ENCODE measurements at places on chromosomes 16 and 17.

DNA sequence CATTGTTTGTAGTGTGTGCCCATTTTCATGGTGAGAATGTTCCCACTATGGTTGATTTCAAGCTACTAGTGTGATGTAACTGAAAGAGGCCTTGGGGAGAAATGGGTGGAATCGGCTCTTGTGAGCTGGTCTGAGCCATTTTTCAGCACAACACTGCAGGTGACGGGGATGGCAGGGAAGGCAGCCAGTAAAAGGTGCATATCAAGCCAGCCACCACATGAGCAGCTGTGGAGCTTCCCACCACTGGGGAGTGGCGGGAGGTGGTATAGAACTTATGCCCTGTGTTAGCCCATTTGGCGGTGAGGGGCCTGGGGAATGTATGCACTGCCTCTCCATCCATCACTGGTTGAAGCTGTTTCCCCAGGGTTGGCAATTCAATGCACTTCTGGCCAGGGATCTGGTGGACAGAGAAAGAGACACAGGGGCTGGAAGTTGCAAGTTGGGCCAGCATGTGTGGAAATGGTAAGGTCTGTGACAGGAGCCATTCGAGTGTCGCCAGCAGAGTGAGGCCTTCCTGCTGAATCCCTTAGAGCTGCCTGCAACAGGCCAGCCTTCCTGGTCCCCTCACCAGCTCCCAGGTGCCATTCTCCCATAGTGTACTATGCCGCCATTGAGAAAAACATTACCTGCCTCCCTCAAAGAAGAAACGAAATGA lies 31.7 kb upstream of the BRD7 start:
- no peak for DNase-seq

GRCh38 chr16:72856797-72857196 lies 191.1 kb downstream of the ZFHX3 start:
- no peak for DNase-seq

- DNase-seq, result no peak
These were observed 732.5 kb upstream of the RBFOX1 start for GRCh38 chr16:6600167-6600566.

GRCh38 chr17:10716218-10716617 lies 13.6 kb downstream of the TMEM220 start:
- DNase-seq, result no peak

- DNase-seq, result no peak
These were observed 13.0 kb downstream of the MGRN1 start for GRCh38 chr16:4637501-4638166.

DNA sequence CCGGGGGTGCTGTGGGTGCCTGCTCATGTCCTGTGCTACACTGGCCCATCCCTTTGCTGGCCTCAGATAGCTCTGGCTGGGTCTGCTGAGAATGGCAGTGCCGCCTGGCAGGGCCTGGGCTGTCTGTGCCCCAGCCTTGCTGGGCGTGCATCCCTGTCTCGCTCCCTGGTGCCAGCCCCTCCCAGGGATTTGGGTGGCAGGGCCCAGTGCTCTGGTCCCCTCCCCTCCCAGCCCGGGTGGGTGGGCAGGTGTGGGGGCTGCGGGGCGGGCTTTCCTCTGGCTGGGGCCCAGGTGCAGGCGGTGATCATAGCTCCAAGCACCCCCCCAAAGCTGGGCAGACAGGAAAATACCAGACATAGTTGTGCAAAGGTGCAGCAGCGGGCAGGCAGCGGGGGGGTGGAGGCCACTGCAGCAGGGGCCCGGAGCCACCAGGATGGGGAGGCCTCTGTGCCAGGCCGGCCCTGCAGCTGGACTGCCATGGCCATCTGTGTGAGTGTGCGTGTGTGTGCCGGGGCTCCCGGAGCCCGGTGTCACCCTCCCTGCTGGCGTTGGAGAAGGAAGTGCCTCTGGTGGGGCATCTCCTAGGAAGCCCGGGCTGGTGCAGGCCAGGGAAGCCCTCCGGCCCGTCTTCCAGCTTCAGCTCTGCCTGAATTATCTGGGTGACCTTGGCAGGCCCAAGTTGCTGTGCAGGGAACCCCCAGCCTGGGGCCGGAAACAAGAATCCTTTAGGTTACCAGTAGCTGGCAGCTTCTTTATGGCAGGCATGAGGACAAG lies 7.4 kb downstream of the GLIS2 start:
- DNase-seq, result peak; percentile 37

- no peak for DNase-seq
These were observed 1.2 kb upstream of the UBB start for GRCh38 chr17:16379654-16380053.

DNA sequence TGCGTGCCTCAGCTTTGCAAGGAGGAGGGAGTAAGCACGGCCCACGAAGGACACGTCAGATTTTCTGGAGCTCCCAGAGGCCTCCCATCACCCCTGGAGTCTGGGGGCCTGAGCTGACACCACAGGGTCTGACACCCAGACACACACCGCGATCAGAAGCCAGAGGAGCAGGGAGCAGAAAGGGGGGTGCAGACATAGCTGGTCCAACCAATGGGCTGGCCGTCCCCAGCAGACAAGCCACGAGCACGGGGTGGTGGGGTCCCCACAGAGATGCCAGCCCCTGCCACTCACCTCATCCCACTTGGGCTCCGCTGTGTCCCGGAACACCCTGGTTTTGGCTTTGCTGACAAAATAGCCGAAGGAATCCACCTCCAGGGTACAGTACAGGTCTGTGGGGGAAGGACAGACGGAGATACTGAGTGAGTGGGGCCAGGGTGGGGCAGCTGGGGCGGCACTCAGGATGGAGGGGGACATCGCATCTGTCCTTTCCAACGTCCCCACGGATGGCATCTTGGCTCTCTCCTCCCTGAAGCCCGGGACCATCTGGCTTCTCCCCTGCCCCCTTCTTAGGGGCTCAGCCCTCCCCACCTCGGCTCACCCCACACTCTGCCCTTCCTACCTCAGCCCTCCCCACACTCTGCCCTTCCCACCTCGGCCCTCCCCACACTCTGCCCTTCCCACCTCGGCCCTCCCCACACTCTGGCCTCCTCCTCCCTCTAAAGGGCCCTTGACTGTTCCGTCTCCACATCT lies 53.5 kb downstream of the TIMM22 start:
- DNase-seq, result no peak

DNA sequence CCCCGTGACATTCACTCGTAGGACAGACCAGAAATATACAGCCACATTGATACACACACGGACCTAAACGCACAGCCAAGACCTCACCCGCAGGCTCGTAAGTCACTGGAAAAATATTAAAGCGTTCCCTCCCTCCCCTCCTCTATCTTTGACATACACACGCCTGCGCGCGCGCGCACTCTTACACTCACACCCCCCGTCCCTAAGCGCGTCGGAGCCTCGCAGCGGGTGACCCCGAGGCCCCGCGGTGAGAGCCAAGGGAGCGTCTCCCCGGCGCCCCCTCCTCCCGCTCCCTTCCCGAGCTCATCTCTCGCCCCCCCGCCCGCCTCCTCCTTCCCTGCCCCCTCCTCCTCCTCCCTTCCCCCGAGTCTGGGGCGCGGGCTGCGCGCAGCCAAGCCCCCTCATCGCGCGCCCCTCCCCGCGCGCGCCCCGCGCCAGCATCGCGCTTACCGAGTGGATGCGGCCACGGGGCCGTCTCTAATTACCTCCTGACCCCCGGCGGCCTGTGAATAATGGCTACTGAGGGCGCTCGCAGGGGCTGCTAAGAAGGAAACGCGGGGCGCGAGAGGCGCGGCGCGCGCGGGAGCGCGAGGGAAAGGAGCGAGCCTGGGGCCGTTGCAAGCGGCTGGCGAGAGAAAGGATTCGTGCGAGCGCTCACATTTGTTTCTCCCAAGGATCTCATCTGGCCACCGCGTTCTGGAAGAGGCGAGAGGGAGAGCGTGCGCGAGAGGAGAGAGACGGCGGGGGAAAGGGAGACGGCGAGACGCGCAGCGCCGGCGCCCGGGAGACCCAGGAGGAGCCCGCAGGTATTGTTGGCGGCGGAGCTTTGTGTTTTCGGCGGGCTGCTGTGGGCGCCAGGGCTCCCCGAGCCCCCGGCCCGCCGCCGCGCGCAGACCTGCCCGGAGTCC lies 42.4 kb downstream of the RAI1 start:
- peak; percentile 64 for DNase-seq

DNA sequence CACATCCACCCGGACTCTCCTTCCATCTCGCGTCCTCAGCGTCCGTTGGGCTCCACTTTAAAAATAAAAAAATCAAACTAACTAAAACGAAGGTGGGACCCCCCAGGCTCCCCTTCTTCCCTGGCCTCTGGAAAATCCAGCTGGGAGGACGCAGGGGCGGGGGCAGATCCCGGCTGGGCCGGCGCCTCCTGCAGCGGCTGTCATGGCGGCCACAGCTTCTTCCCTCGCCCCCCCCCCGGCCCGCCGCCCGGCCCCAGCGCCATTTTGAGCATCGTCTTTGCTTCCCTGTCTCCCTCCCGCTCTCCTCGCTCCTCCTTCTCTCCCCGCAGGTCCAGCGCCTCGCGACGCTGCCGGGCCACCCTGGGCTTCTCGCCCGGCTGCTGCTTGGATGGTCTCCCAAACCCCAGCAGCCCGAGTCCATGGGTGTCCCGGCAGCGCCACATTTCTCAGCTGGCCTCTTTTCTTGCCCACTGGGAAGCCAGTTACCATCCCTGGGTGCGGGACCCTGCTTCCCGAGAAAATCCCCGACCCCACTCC lies 3.3 kb downstream of the HOXB2 start:
- no peak for DNase-seq

- peak; percentile 82 for DNase-seq
These were observed 2.1 kb downstream of the HES7 start for GRCh38 chr17:8121681-8122421.

- no peak for DNase-seq
These were observed 19.8 kb downstream of the CYB561 start for GRCh38 chr17:63426041-63426916.

DNA sequence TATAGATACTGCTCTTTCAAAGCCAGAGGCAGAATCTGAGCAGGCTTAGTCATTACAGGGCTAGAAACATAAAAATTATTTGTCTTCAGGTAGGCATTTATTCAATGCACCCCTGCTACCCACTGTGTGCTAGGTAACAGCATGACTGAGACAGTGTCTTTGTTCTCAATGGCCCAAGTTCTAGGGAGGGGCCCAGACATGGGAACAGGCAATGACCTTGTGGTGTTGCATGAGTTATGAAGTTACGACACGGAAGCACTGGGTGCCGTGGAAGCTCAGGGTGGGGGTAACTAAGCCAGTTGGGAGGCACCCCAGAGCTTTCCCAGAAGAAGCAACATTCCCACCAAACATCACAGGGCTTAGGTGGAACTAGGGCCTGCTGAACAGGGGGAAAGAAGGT lies 87.0 kb downstream of the CPPED1 start:
- no peak for DNase-seq

DNA sequence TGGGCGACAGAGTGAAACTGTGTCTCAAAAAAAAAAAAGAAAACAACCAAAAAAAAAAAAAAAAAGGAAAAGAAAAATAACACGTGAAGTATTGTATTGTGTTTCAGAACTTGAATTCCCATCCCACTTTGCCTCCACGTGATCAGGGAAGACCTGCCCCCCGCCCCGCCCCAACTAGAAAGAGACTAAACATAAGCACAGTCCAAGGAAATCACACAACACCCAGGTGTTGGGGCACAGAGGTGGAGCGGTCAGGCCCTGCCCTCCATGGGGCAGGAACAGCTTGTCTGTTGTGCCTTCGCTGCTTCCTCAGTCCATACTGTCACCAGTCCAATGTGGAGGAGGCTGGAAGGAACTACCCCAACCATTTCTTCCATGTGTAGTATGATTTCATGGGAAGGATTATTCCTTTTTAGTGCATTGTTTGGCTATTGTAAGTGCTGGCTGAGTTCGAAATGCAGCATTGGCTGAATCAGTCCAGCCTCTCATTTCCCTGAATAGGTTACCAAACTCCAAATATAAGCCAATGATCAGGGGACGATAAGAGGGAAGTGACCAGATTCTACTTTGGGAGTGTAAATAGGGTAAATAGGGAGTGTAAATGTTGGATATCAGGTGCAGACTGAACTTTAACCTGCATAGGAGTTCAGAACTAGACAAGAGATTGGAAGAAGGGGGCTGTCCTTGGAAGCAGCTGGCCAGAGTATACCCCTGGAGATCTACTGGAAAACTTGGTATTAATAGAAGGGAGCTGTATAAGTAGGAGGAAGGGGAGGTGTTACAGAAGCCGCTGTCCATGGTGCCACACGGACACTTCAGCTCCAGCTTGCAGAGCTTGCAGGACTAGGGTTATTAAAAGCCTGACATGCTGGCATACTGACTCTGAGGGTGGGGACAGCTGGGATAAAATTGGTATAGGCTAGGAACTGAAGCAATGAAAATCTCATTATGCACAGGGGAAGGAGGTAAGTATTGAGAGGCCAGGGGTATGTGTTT lies 50.7 kb downstream of the TANGO6 start:
- DNase-seq, result no peak

DNA sequence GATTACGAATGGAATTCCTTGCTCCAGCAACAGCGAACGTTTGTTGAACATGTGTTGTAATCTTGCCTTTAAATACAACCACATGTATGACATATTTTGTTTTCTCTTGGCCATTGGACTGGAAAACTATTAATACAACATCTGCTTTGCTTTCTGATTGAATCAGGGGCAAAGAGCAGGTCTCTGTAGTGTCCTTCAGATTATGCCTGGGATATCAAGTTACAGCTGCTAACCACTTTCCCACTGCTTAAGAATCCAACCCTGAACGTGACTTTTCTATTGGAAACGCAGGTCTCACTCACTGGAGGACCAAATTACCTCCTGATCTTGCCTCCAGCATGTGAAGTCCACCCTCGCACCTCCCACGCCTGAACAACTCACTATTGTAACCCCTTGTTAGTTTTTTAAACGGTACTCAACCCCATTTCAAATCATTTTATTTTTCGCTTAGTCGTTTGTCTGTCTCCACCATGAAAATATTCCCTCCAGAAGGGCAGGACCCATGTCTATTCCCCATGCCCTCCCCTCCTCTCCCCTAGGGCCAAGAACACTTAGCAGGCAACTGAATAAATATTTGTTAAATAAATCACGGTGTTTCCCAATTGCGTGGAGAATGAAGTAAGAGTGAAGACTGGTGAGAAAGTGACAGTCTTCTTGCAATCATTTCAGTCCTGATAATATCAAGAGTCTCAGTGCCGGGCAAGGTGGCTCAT lies 57.4 kb upstream of the MRTFB start:
- DNase-seq, result peak; percentile 44

GRCh38 chr16:50480206-50480605 lies 68.0 kb upstream of the NKD1 start:
- DNase-seq, result no peak

GRCh38 chr16:71540-72401 lies 660 bp downstream of the RHBDF1 start:
- DNase-seq, result peak; percentile 75

DNA sequence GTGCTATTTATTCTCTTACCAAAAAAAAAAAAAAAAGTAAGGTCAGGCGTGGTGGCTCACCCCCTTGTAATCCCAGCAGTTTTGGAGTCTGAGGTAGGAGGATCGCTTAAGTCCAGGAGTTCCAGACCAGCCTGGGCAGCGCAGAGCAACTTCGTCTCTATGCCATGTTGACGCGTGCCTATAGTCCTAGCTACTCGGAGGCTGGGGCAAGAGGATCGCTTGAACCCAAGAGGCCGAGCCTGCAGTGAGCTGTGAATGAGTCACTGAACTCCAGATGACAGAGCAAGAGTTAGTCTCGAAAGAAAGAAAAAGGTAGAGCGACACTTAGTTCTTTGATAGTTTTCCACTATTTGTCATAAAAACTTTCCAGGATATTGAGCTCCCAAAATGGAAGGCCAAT lies 1.4 kb upstream of the TENT4B start:
- DNase-seq, result no peak
